ENCODE measurements at places on chromosomes 2 and 18.

DNA sequence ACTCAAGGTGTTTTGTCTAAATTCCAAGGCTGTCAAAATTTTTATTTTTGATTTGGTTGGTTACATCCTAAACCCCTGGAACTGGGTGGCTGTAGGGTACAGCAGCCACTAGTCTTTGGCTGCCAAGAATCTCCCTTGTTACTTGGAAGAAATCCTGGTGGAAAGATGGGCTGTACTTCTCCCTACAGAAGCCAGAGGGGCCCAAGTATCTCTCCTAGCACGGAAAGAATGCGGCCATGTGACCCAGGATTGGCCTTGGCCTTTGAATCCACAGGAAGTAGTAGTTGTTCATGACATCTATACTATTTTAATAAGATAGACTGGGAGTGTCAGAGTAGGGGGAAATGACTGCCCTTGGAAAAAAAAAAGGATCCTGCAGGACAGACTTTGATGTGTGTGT lies 54.4 kb upstream of the MYO3B start:
- no peak for DNase-seq

DNA sequence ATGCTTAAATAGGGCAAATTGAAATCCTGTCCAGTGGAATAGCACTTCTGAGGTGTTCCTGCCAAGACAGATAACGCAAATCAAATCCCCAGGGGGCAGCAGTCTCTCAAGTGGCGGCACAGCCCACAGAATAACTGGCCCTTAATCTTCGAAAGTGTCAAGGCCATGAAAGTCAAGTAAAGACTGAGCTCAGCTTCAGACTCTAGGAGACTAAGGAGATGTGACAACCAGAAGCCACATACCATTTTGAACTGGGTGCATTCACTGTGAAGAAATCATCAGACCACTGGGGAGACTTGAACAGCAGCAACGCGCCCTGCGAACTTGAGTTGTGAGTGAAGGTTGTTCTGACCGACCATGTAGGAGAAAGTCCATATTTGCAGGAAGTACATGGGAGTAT lies 66.0 kb upstream of the ASAP2 start:
- DNase-seq, result no peak

DNA sequence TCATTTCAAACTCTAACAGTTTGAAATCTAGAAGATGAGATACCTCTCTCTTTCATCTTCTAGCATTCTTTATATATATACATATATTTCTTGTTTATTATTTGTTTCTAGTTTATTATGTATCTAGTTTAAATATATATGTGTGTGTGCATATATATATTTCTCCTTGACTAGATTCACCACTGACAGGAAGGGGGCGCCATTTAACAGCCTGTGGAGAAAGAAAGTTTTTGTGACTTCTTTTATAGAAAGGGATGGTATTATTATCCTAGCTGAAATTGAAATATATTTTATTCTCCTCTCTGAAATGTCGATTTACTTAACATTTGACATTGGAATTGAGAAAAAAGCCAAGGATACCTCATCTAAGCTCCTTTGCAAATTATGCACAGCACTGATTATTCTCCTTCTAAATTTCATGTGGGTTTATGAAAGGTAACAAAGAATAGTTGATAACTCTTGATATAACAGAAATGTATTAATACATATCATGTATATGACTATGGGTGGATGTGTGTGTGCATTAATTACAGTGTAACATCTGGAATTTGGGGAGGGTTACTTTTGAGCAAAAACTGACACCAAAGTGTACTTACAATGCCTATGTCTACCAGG lies 160.7 kb upstream of the NT5C1B start:
- peak; percentile 18 for DNase-seq

DNA sequence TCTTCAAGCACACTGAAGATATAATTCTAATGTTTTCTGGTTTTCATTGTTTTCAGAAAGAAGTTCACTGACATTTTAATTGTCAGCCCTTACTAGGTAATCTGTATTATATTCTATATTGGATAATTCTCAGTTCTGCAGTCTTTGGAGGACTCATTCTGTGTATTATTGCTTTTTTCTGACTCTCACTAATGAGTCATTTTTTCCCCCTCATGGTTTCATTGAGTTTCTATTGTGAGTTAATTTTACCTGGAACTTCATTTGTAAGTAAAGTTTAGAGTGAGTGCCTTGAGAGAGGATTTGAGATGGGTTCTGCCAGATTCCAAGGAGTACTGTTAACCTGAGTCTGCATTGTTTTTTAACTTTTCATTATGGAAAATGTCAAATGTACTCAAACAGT lies 90.4 kb upstream of the LYPD1 start:
- DNase-seq, result no peak

- no peak for DNase-seq
Measured at GRCh38 chr2:209389171-209389618, 34.7 kb upstream of the MAP2 start.

- DNase-seq, result no peak
Measured at GRCh38 chr18:12252061-12252460, 2.1 kb upstream of the CIDEA start.

DNA sequence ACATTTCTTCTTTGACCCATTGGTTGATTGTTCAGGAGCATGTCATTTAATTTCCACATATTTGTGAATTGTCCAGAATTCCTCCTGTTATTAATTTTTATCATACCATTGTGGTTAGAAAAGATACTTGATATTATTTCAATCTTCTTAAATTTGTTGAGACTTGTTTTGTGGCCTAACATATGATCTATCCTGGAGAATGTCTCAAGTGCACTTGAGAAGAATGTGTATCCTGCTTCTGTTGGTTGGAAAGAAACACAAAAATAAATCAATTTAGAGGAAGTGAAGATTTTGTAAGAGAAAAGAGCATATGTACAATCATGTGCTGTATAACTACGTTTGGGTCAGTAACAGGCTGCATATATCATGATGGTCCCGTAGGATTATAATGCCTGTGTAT lies 118.6 kb upstream of the CDC42EP3 start:
- DNase-seq, result no peak

GRCh38 chr2:17901246-17901645 lies 22.8 kb downstream of the KCNS3 start:
- DNase-seq, result peak; percentile 21

DNA sequence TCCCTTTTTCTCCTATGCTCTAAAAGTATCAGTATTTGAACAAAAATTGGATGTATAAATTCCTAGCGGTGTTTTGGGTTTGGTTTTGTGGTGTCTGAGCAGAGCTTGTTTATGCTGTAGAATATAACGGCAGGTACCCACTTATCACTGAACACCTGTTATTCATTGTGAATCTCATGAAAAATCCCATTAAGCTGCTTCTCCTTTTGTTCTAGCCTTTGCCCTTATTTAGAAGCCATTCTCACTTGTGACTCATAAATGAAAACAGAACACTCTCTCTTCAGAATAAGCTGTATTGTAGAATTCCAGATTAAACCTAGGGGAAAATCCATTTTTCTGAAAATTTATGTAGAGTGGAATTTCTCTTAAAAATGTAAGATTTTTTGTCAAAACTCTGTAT lies 104.0 kb downstream of the PRPF40A start:
- no peak for DNase-seq

DNA sequence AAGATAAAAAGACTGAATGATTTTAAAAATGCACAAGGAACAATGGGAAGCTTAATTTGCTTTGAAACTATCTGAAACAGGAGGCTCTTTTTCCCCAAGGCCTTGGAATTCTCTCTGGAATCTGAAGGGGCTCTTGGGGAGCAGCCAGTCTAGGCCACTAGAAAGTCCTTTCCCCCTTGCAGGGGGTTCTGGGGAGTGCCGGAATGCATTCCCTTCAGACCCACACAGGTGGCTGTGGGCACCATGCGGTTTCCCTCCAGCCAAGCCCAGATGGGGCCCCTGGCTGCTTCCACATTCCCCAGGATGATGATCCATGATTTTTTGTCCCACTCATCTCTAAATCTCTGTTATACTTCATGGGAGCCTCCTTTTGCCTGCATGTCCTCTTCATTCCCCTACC lies 10.7 kb downstream of the GPR45 start:
- no peak for DNase-seq

DNA sequence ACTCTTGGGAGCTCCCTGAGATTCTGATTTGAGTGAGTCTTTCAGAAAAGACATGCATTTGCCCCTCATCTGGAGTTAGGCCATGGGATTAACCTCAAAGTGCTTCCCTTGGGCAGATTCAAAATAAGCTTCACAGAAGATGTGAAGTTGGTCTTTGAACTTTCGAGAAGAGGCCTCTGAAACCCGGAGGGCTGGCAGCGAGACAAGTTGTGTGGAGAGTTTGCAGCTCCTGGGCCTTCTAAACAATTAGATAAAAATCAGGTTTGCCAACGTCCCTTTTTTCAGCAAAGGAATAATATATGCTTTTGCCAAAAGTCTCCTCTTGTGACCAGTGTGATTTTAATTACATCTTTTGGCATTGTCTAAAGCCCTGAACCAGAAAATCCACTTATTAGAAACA lies 489.7 kb downstream of the SOX11 start:
- no peak for DNase-seq
